ENCODE measurements at places on chromosomes 5 and 9. TPM values are rescaled to one million over a fixed set of nuclear protein-coding genes. Genes with fewer than 3 reads are reported as not detected.

The CARTPT gene
- total RNA-seq, result not detected

The RANBP17 gene
- 18.2 TPM for total RNA-seq

The SVEP1 gene
- total RNA-seq, result 9.2 TPM

The PTPRD gene
- 34.7 TPM for total RNA-seq

The PRDM9 gene
- total RNA-seq, result not detected

The OR13C3 gene
- not detected for total RNA-seq

The PCDHA1 gene
- total RNA-seq, result 0.09 TPM

The IL4 gene
- total RNA-seq, result not detected

The ENC1 gene
- 217 TPM for total RNA-seq

The ZBED3 gene
- 1.3 TPM for total RNA-seq

The KIAA0825 gene
- total RNA-seq, result 5.0 TPM

The CER1 gene
- not detected for total RNA-seq

The CARD6 gene
- total RNA-seq, result 4.2 TPM

Measured in smooth muscle cell of the umbilical artery (primary cell).